ENCODE measurements at places on chromosomes 6 and 20. TPM values are rescaled to one million over a fixed set of nuclear protein-coding genes. Genes with fewer than 3 reads are reported as not detected.

The C6orf163 gene
- total RNA-seq, result 2.0 TPM

The VGLL2 gene
- total RNA-seq, result not detected

The SLC22A3 gene
- total RNA-seq, result 16.5 TPM

The STMND1 gene
- total RNA-seq, result not detected

The PDYN gene
- not detected for total RNA-seq

The AGER gene
- total RNA-seq, result 8.1 TPM

The CST1 gene
- total RNA-seq, result not detected

The KCNG1 gene
- 7.9 TPM for total RNA-seq

The EFCAB8 gene
- not detected for total RNA-seq

The RAET1L gene
- 8.3 TPM for total RNA-seq

The TNFRSF21 gene
- total RNA-seq, result 30.4 TPM

The MUCL3 gene
- 0.49 TPM for total RNA-seq

The DPPA5 gene
- total RNA-seq, result not detected

GRCh38 chr6:15274692-15275387, 29.0 kb downstream of the JARID2 start:
- DNase-seq, result no peak

DNA sequence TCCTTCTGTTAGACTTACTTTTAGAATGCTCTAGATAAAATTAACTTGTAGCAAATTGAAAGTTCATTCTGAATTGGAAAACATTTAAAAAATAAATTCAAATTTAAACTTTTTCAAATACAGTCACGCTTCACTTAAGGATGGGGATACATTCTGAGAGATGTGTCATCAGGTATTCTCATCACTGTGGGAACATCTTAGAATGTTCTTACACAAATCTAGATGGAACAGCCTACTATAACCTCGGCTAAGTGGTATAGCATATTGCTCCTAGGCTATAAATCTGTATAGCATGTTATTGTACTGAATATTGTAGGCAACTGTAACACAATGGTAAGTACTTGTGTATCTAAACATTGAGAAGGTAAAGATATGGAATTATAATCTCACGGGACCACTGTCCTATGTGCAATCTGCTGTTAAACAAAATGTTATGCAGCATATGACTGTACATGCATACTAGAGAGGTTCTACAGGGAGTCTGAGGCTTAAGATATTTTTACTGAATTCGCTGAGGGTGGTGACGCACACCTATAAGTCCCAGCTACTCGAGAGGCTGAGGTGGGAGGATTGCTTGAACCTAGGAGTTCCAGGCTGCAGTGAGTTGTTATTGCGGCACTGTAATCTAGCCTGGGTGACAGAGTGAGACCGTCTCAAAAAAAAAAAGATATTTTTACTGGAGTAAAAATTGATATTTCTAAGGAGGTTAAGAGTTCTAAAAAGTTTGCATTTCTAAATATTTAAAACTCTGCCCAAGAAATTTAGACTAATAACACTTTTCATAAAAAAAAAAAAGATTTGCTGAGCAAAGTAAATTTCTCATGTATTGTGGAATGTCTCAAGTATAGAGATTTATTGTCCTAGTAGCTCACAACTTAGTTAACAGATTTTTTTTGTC, 87.3 kb upstream of the TULP1 start:
- DNase-seq, result no peak

- no peak for DNase-seq
Measured at GRCh38 chr6:53568776-53569616, 24.1 kb upstream of the GCLC start.

GRCh38 chr6:54058236-54058635, 53.0 kb upstream of the MLIP start:
- no peak for DNase-seq

DNA sequence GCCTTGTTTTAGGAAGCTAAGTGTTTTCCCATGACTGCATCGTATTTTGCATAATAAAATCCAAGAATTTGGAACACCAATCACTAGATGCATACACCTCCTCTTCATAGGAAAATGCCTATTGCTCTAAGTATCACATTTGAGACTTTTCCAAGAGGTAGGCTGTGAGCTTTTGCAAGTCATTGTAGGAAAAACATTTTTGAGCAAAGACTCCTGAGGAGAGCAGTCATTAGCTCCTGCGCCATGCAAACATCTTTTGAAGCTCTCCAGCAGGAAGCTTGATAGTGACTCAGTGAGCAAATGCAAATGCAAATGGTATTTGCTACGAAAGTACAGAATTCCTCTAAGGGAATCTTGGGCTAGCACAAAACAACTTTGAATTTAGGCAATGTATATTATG, 750.4 kb downstream of the QKI start:
- no peak for DNase-seq

- peak; percentile 70 for DNase-seq
Measured at GRCh38 chr6:2249126-2249525, 3.7 kb upstream of the GMDS start.

DNA sequence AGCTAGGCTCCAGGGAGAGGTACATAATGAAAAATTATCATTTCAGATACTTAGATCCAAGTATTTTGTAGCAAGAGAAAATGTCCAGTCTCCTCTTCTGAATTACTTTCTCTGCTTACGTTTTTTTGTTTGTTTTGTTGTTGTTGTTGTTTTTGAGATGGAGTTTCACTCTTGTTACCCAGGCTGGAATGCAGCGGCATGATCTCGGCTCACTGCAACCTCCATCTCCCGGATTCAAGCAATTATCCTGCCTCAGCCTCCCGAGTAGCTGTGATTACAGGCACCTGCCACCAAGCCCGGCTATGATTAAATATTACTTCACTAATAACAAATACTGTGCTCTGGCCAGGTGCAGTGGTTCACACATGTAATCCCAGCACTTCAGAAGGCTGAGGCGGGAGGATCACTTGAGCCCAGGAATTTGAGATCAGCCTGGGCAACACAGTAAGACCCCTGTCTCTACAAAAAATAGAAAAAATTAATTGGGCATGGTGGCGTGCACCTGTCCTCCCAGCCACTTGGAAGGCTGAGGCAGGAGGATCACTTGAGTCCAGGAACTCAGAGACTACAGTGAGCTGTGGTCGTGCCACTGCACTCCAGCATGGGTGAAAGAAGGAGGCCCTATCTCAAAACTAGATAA, 155.0 kb upstream of the JARID2 start:
- DNase-seq, result no peak

- DNase-seq, result no peak
Measured at GRCh38 chr6:35296931-35297600, 552 bp upstream of the DEF6 start.

GRCh38 chr6:38432479-38432878, 207.2 kb downstream of the BTBD9 start:
- DNase-seq, result no peak

DNA sequence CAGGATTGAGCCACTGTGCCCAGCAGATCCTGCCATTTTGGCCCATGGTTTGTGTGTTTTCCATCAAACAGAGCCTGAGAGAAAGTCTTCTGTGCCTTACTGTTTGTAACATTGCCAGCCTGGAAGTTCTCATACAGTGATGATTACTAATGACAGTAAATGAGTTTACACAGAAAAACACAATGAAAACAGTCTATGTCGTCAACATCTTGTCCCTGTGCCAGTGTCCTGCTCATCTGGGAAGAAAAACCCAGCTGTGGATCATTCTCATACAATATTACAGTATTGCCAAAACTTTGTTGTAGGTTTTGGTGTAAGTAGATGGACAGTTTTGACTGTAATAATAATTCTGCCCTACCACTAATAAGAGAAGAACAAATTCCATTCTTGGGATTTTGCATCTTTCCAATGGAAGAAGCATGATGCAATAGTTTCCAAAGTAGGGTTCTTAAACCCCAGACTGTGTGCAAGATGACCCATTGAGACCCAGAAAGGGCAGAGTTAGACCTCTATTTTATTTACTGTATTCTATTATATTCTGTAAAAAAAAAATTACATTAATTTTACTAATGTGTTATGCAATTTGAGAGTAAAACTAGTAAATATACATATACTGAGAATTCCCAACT, 135.0 kb upstream of the JARID2 start:
- DNase-seq, result no peak

DNA sequence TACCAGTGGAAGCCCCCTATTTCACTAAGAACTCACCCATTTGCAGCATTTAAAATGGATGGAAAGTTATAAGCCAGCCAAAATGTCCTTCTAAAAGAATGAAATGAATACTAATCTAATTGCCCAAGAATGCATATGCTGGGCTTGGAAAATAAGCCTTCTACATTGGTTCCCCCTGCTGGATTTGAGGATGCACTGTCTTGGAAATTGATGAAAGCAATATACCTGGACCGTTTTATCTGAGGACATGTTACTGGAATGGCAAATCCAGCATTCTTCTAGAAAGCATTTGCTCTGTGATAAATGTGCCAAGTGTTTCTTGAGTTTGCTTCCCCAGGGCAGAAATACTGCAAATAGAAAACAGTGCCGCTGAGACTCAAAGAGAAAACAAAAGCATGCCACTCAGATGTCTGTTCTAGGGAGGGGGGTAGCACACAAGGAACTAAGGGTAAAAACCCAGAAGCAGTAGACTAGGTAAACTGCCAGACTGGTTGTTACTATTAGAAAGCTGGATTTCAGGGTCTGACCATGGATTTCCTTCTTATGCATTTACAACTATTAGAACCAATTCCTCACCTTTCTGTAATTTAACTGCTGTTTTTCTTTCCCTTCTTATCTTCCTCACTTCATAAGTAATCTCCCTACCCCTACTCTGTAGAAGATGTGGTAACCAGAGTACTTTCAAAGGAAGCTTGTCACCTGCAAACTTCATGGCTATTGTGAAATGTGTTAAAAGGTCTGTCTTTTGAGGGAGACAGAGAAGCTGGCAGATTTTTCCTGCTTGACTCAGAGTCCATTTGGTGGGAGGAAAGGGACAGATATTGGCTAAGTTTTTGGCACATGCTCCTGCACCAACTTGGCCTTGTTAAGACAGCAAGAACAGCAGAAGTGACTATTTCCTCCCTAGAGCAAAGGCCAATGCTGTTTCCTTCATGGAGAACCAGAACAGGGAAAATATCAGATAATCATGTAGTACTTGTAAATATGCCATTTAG, 642.6 kb downstream of the KIF16B start:
- DNase-seq, result no peak

GRCh38 chr20:62892348-62893304, 31.0 kb upstream of the TCFL5 start:
- no peak for DNase-seq

GRCh38 chr6:122604676-122605075, 5.5 kb upstream of the PKIB start:
- DNase-seq, result no peak

DNA sequence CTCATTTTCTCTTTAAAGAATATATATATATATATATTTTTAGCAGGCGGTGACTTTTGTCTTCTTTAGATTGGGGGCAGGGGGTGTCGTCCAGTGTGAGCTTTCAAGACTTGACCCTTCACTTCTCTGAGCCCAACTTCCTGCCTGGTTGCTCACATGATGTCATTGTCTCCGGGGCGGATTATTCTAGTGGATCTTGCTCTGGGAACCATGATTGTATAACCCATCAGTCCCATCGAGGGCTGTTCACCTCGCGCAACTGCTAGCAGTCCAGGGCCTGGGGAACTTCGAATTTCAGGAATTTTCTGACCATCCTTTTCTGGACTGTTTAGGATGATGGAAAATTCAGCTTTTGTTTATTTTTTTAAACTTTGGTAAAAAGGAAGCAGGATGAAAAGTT, 1.0 kb downstream of the IGF2R start:
- no peak for DNase-seq

GRCh38 chr6:139343052-139343750, 31.2 kb downstream of the CITED2 start:
- DNase-seq, result no peak

GRCh38 chr6:164579035-164579434, 730.4 kb downstream of the C6orf118 start:
- DNase-seq, result no peak

DNA sequence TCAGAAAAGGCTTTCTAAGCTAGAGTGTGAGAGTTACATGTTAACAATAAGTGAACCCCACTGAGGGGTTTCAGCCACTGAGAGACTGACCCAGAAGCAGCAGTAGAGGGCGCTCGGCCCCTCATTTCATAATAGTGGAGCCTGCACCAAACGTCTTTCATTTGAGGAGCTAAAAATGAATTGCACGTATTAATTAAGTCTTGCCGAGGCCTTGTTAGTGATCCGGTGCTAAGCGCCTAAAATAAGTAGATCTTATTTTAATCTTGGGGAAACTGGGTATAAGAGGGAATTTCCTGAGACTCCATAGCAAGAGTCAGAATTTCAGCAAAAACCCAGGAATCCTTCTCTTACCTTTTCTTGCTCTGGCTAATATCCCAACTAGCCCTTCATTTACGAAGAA, 209.7 kb downstream of the FARS2 start:
- DNase-seq, result no peak

DNA sequence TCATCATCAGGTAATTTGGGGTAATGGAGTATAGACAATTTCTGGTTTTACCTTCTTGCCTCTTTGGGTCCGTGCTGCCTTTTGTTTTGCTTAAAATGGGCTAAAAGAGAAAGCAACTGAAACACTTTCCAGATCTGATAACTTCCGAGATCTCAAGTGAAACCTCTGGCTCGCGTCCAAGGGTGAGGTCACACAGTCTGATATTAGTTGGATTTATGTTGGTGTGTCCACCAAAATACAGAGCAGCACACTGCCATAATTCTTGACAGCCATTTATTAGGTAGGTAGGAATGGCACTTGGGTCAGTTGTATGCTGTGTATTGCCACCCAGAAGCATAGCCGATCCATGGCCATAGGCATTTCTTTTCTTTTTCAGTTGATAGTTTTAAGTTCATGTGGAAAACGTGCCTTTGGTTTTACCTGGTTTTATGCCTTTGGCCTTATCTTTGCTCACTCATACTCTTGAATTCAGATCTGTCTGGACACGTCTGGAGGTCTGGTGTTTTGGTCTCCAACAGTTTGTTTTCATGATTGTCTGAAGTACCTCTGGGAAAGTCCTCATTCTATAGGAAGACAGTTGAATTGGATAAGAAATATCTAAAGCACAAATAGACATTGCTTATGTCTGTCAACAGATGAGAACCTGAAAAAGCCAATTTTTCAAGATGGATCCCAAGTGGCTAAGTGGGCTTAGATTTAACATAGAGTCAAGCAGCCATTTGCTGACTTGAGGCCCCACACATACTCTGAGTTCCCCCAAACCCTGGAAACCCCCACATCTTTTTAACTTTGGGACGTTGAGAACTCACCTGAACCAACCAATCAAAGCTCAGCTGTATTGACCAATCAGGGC, 320.8 kb downstream of the SOX4 start:
- no peak for DNase-seq

DNA sequence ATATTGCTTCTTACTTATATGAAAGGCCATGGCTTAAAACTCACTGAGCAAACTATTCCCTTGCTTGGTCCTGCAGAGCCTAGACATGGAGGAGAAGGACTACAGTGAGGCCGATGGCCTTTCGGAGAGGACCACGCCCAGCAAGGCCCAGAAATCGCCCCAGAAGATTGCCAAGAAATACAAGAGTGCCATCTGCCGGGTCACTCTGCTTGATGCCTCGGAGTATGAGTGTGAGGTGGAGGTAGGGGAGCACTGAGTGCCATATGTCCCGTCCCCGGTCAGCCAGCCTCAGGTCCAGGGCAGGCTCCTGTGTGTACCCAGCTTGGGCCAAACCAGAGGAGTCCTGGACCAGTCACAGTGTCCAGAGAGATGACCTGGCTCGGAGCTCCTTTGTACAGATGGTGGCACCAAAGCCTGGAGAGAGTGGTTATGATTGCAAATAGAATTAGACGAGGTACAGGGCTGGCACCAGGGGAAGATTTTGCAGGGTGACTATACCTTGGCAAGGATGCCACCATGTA, 21.0 kb downstream of the EPB41L1 start:
- no peak for DNase-seq

GRCh38 chr20:51450221-51450712, 92.3 kb downstream of the NFATC2 start:
- DNase-seq, result no peak

Measured in vagina (tissue), 2 donors.